ENCODE measurements at places on chromosomes 6 and 20. TPM values are rescaled to one million over a fixed set of nuclear protein-coding genes. Genes with fewer than 3 reads are reported as not detected.
A peak's percentile ranks its signal among the peaks of the same experiment; 100 is the strongest.

- no peak for DNase-seq
Observed at GRCh38 chr6:156943166-156943565, 166.0 kb downstream of the ARID1B start.

DNA sequence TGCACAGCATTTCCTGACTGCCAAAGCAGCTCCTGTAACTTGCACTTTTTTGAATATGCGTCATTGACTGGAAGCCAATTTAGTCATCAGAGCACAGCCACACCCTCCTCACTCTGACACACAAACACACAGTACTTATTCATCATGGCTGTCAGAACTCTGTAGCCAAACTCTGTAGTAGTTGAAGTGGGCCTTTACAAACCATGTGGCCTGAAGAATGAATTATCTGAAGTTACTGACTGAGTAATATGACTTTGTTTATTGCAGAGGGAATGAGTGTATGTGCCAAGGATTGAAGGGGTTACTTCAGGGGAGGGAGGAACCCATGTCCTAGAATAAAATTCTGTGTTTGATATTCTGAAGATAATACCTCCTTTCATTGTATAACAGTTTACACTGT is 102.7 kb downstream of the FIG4 start:
- no peak for DNase-seq

- DNase-seq: no peak
Observed at GRCh38 chr6:109715616-109716015, 24.5 kb downstream of the FIG4 start.

GRCh38 chr20:25549172-25549773 is 36.1 kb downstream of the NINL start:
- DNase-seq: no peak

DNA sequence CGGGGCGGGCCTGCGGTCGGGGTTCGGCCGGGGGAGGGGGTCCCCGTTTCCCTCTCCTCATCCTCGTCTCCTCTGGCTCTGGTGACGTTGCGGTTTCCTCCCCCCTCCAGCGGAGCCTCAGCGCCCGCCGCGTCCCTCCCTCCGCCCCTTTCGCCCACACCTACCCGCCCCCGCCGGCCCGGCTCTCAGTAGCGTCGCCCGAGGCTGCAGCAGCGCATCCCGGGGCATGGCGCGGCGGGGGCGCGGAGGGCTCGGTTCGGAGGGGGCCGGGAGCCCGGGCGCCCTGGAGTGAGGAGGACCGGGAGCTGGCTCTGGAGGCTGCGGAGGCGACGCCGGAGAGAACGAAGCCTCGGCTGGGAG is at the start of gene DSE:
Gene DSE, plus strand, starts transcription at position 188 of the 360 bp plus-strand sequence. CDS start 28,304 bp downstream, outside the sequence.
- peak; percentile 74 for DNase-seq

DNA sequence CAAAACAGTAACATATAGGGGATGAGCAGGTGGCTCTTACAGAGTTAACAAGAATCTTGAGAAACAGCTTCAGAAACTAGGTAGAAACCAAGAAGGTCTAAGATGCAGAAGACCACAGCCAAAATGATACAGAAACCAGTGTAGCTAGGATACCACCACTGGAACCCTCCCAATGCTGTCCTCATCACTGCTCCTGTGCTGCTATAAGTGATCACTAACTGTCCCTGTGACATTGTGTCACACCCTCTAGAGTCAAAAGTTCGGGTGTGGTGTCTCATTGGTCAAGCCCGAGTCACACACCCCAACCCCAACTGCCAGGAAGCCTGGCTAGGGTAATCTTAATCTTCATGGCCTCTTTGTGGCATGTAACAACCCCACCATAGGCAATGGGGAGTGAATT is 153.1 kb downstream of the RCAN2 start:
- no peak for DNase-seq

DNA sequence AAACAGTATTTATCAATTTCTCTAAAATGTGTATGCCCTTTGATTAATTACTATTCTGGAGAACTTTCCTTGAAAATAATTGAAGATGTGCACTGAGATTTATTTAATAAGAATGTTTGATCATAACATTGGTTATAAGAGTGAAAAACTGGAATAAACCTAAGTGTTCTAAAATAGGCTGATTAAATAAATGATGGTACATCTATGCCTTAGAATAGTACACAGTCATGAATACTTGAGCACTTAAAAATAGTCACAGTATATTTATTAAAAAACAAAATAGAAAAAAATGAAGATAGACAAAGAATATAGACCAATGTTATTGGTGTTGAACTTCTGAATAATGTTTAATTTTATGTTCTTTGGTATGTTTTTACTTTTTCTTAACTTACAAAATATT is 93.0 kb downstream of the ZNF217 start:
- no peak for DNase-seq

GRCh38 chr20:6704132-6704861 is 63.2 kb upstream of the BMP2 start:
- DNase-seq: no peak

- DNase-seq: no peak
Observed at GRCh38 chr6:44624936-44625573, 237.5 kb downstream of the CDC5L start.

DNA sequence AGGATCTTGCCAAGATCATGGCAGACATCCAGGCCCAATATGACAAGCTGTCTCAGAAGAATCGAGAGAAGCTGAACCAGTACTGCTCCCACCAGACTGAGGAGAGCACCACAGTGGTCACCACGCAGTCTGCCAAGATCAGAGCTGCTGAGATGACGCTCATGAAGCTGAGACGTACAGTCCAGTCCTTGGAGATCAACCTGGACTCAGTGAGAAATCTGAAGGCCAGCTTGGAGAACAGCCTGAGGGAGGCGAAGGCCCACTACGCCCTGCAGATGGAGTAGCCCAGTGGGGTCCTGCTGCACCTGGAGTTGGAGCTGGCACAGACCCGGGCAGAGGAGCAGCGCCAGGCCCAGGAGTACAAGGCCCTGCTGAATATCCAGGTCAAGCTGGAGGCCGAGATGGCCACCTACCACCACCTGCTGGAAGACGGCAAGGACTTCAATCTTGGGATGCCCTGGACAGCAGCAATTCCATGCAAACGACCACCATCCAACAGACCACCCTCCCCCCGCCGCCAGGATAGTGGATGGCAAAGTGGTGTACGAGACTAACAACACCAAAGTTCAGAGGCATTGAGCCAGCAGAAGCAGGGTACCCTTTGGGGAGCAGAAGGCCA is 44.7 kb upstream of the GRM4 start:
- no peak for DNase-seq

GRCh38 chr6:28682542-28682941 is 156.9 kb downstream of the GPX5 start:
- no peak for DNase-seq

- no peak for DNase-seq
Observed at GRCh38 chr6:137687818-137688217, 179.2 kb upstream of the TNFAIP3 start.

DNA sequence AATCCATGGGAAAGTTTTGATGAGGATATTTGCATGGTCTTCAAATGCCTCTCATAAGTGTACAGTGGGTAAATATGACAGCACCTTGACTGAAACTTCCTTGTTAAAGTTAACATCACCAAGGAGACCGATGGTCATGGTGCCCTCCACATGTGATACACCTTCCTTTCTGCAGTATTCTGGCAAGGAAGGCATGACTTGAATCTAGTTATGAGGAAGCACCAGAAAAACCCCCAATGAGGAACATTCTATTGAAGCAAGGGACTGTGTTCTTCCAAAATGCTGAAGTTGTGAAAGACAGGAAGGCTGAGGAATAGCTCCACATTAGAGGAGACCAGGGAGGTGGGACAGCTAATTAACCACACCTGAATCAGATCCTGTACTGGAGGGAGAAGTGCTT is 118.3 kb downstream of the SLC24A3 start:
- DNase-seq: no peak

DNA sequence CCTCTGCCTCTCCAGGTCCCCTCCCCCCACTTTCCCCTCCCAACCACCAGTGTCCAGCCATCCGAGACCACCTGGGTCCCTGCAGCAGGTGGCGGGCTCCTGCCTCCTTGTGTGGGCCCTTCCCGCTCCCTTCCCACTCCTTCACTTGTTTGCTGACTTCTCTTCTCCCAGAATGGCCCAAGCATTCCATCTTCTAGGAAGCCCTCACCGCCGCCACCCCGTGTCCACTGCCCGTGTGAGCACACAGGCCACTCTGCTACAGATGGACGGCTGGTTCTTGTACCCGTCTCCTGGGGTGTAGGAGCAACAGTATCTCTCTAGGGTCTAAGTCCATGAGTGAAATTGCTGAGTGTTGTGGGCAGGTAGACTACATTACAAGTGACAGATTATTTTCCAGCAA is 15.0 kb downstream of the BPHL start:
- no peak for DNase-seq

GRCh38 chr6:133973109-133973971 is 20.3 kb downstream of the TBPL1 start:
- DNase-seq: peak; percentile 54

- peak; percentile 1 for DNase-seq
Observed at GRCh38 chr6:79173378-79173777, 61.1 kb downstream of the HMGN3 start.

GRCh38 chr20:8912096-8912495 is 156.8 kb upstream of the PLCB4 start:
- no peak for DNase-seq

DNA sequence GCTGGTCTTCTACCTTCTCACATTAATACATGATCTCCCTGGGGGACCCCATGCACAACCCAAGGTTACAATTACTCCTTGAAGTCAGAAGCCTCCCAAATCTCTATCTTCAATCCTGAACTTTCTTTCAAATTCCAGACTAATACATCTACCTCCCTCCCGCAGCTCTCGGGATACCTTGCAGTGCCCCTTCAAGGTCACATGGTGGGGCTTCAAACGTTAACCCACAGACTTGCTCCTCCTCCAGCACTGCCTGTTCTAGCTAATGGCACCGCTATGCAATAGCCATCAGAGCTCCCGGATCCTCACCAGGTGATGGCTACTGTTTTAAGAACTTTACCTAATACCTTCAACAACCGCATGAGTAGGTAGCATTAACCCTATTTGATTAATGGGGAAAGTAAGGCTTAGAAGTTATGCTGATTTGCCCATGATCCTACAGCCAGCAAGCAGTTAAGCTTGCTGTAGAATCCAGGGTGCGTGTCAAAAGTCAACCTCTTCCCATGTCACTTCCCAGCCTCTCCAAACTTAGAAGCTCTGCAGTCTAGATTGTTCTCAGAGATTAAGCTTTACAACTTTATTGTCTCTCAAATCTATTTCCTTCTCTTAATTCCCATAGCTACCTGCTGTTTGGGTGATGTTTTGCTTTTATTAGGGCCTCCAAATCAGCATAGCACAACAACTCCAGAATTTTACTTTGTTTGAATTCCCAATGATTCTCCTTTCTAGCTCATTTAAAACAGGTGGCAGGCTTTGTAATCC is 44.7 kb downstream of the PLAGL1 start:
- no peak for DNase-seq

DNA sequence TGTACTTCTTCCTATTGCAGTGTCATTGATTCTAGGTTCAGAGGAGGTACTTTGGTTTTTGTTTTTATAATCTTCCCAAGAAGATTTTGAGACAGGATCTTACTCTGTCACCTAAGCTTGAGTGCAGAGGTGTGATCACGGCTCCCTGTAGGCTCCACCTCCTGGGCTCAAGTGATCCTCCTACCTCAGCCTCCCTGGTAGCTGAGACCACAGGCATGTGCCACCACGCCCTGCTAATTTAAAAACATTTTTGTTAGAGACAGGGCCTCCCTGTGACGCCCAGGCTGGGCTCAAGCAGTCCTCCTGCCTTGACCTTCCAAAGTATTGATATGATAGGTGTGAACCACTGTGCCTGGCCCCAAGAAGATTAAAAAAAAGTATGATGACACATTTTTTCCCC is 3.4 kb upstream of the SLC17A5 start:
- DNase-seq: no peak

DNA sequence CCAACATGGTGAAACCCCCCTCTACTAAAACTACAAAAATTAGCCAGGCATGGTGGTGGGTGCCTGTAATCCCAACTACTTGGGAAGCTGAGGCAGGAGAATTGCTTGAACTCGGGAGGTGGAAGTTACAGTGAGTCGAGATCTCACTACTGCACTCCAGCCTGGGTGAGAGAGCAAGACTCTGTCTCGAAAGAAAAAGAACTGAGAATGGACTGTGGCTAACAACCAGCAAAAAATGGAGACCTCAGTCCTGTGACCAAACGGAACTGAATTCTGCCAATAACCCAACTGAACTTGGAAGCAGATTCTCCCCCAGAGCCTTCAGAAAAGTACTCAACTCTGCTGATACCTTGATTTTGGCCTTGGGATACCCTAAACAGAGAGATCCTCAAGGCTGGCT is 604.5 kb downstream of the DOK5 start:
- no peak for DNase-seq

GRCh38 chr6:42429042-42429585 is 22.6 kb downstream of the TRERF1 start:
- DNase-seq: no peak

- DNase-seq: no peak
Observed at GRCh38 chr6:70289299-70289698, 13.6 kb downstream of the COL9A1 start.

DNA sequence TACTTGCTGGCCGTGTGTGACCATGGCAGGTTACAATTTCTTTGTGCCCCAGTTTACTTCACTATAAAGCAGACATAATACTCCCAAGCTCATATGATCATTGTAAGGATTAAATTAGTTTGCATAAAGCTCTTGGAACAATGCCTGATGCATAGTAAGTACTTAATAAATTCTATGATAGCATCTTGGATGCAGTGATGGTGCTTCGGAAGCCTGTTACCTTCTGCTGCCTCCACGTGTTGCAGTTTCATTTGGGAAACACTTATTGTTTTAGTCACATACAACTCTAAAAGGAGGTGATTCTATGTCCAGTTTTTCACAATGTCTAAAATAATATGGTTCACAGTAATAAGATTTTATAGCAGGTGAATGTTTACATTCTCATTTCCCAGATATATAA is 343.9 kb downstream of the NRN1 start:
- DNase-seq: no peak

FRMD1 gene
- not detected for polyA plus RNA-seq

BMP7 gene
- not detected for polyA plus RNA-seq

PI16 gene
- polyA plus RNA-seq: 1.2 TPM

POPDC3 gene
- polyA plus RNA-seq: not detected

COL9A3 gene
- polyA plus RNA-seq: not detected

SPATA2 gene
- polyA plus RNA-seq: 2.0 TPM

KCNQ5 gene
- polyA plus RNA-seq: 2.3 TPM

RAB44 gene
- polyA plus RNA-seq: not detected
